ENCODE measurements at places on chromosomes 5 and 9. TPM values are rescaled to one million over a fixed set of nuclear protein-coding genes. Genes with fewer than 3 reads are reported as not detected.

The TMEM174 gene
- not detected for total RNA-seq

The GABRA6 gene
- not detected for total RNA-seq

The SH3GL2 gene
- total RNA-seq = not detected

The KIF24 gene
- total RNA-seq = 0.55 TPM

The FAM221B gene
- total RNA-seq = not detected

The TMC1 gene
- total RNA-seq = 0.43 TPM

The CYLC2 gene
- total RNA-seq = not detected

The NFIL3 gene
- total RNA-seq = 30.9 TPM

The WDR36 gene
- 49.2 TPM for total RNA-seq

The ROPN1L gene
- 0.28 TPM for total RNA-seq

The PCDHA9 gene
- total RNA-seq = 0.18 TPM

The TTF1 gene
- total RNA-seq = 9.2 TPM

The ORM2 gene
- total RNA-seq = not detected

The SLC44A1 gene
- total RNA-seq = 60.5 TPM

The PCDHB9 gene
- 0.09 TPM for total RNA-seq

The LTC4S gene
- 0.65 TPM for total RNA-seq

The LHFPL2 gene
- total RNA-seq = 104 TPM

The SPINK1 gene
- not detected for total RNA-seq

The GABBR2 gene
- 12.9 TPM for total RNA-seq

The PCDHB6 gene
- 0.09 TPM for total RNA-seq

The GLRA1 gene
- total RNA-seq = not detected

The IFNA17 gene
- not detected for total RNA-seq

The CAMK2A gene
- total RNA-seq = 0.71 TPM

The ASPN gene
- 2.0 TPM for total RNA-seq

The ADAMTSL2 gene
- total RNA-seq = 2.3 TPM

The TXNDC8 gene
- not detected for total RNA-seq

The HSPB3 gene
- not detected for total RNA-seq

The ANKDD1B gene
- total RNA-seq = 1.1 TPM

The RPL35 gene
- total RNA-seq = 3,147 TPM

The SPINK13 gene
- total RNA-seq = 2.4 TPM

Data from smooth muscle cell of bladder (primary cell).